CD4-positive, alpha-beta memory T cell (primary cell): ENCODE measurements at places on chromosomes 2 and 18.

GRCh38 chr2:158999458-158999857 lies 31.0 kb downstream of the TANC1 start:
- no peaks in the 10 kb centered on the region for H3K27me3 ChIP-seq
- no peak for DNase-seq
- no peak overlapping the region for H3K4me3 ChIP-seq
- no peak overlapping the region for H3K27ac ChIP-seq
- no peaks in the 10 kb centered on the region for H3K36me3 ChIP-seq

DNA sequence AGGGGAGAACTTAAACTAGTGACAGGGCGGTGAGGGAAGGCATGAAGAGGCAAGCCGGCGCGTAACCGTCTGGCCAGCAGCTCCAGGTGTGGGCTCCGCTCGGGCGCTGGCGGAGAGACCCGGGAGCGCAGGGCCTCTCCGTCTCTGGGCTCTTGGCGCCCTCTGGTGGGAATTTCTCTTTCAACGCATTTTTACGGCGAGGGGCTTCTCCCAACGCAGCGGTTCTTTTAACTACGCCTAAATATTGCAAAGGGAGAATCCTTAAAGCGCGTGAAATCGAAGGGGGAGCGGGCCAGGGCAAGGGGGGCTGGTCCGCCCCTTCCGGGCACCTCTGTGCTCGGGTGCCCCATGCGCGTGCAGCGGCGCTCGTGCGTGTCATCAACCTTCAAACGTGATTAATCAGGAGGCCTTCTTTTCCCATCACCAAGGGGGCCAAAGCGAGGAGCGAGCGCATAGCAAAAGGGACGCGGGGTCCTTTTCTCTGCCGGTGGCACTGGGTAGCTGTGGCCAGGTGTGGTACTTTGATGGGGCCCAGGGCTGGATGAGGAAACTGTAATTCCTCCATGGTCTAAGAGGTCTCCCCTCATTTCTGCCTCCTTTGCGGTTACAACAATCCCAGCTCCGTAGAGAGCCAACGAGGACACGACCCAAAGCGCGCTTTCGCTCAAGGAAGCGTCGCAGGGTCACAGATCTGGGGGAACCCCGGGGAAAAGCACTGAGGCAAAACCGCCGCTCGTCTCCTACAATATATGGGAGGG lies 762 bp upstream of the GAD1 start:
- DNase-seq = peak; percentile 65
- H3K4me3 ChIP-seq = peak overlapping the region; percentile 44
- H3K27me3 ChIP-seq = peaks cover 64% of the 10 kb centered on the region
- no peak overlapping the region for H3K27ac ChIP-seq

- no peaks in the 10 kb centered on the region for H3K27me3 ChIP-seq
- DNase-seq = no peak
- H3K27ac ChIP-seq = no peak overlapping the region
- H3K4me3 ChIP-seq = no peak overlapping the region
- no peaks in the 10 kb centered on the region for H3K36me3 ChIP-seq
Measured at GRCh38 chr2:41446266-41446665, 601.6 kb upstream of the PKDCC start.

- no peak overlapping the region for H3K27ac ChIP-seq
- DNase-seq = no peak
- no peak overlapping the region for H3K4me3 ChIP-seq
Measured at GRCh38 chr2:7593360-7593759, 676.1 kb downstream of the RNF144A start.

DNA sequence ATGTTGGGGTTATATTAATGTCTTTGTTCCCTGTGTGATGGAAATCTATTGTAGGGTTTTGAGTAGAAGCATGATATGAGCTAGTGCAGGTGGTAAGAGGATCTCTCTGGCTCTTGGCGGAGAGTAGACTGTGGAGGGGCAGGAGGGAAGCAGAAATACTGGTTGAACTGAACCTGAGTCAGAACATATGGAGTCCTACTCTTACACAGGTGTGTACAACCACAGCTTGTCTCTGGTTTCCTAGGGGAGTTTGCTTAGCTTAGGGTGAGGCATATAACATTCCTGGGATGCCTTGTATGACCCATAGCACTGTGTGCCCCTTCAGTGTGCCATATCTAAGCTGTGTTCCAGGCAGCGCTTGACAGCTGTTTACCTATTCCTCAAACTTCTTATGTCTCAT lies 97.3 kb upstream of the GCFC2 start:
- no peaks in the 10 kb centered on the region for H3K36me3 ChIP-seq
- H3K4me1 ChIP-seq = no peaks in the 10 kb centered on the region
- no peak overlapping the region for H3K27ac ChIP-seq
- no peak for DNase-seq
- H3K4me3 ChIP-seq = no peak overlapping the region
- H3K27me3 ChIP-seq = no peaks in the 10 kb centered on the region

- H3K27ac ChIP-seq = no peak overlapping the region
- no peak overlapping the region for H3K4me3 ChIP-seq
- no peaks in the 10 kb centered on the region for H3K4me1 ChIP-seq
- DNase-seq = no peak
- H3K27me3 ChIP-seq = no peaks in the 10 kb centered on the region
Measured at GRCh38 chr18:64103986-64104385, 44.9 kb downstream of the LINC00305 start.

DNA sequence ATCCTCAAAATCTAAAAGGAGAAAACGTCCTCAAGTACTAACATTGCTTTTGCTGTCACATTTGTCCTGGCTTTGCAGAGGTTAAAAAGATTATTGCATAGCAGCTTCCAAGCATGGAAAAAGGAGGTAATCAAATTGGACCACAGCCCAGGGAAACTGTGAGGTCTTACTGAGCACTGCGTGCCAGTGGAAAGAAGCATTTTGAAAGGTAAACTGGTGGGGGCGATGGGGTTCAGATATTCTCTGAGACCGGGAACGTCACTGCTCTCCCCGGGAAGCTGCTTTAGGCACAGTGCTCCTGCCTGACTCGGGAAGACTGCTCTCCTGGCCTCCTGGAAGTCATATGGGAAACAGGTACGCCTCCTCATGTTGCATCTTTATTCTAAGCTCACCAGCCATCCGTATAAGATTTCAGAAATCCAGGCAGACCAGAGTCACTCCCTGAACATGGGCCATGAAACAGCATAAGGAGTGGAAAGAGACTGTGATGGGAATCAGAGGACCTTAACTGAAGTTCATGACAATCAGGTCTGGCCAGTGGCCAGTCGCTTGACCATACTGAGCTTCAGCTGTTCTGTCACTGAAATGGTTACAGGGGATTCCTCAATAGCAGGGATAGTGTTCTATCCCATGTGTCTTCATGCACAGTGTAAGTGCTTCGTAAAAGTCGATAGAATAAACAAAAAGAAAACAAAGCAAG lies 284.1 kb downstream of the TRIB2 start:
- no peak for DNase-seq
- H3K27ac ChIP-seq = no peak overlapping the region
- peaks cover 3% of the 10 kb centered on the region for H3K4me1 ChIP-seq
- H3K36me3 ChIP-seq = no peaks in the 10 kb centered on the region
- no peaks in the 10 kb centered on the region for H3K27me3 ChIP-seq

GRCh38 chr18:36471393-36471792 lies 173.9 kb downstream of the FHOD3 start:
- no peak overlapping the region for H3K4me3 ChIP-seq
- DNase-seq = no peak
- no peaks in the 10 kb centered on the region for H3K27me3 ChIP-seq
- H3K36me3 ChIP-seq = no peaks in the 10 kb centered on the region
- H3K4me1 ChIP-seq = no peaks in the 10 kb centered on the region

DNA sequence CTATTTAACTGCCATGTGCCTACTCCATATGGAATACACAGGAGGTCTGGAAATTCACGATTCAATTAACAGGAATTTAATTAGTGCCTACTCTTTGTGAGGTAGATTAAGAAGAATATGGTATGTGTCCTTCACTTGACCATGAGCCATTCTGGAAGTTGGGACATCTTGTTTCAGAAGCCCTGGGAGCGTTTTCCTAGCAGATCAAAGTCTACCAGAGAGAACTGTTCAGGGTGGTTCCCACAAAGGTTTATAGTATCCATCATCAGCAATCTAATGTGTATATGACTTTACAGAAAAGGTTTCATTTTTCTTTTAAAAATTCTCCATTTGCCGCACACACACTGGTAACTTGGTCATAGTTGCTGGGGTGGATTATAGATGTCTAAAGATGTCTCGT lies 159.1 kb downstream of the LRRTM1 start:
- H3K27ac ChIP-seq = no peak overlapping the region
- no peak overlapping the region for H3K4me3 ChIP-seq
- DNase-seq = no peak

GRCh38 chr2:233853883-233854240 lies 473 bp downstream of the HJURP start:
- H3K4me1 ChIP-seq = peaks cover 26% of the 10 kb centered on the region
- no peaks in the 10 kb centered on the region for H3K36me3 ChIP-seq
- H3K27ac ChIP-seq = no peak overlapping the region
- H3K27me3 ChIP-seq = no peaks in the 10 kb centered on the region

DNA sequence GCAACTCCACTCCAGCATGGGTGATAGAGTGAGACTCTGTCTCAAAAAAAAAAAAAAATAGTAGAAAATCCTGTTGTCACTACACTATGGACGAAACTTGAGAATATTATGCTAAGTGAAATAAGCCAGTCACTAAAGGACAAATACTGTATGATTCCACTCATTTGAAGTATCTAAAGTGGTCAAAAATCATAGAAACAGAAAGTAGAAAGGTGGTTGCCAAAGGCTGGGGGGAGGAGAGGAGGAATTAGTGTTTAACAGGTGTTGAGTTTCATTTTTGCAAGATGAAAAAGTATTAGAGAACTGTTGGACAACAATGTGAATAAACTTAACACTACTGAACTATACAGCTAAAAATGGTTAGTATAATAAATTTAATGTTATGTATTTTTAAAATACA lies 18.8 kb upstream of the RMP24 start:
- no peak overlapping the region for H3K4me3 ChIP-seq
- no peaks in the 10 kb centered on the region for H3K27me3 ChIP-seq
- H3K36me3 ChIP-seq = no peaks in the 10 kb centered on the region
- no peak for DNase-seq
- peaks cover 7% of the 10 kb centered on the region for H3K4me1 ChIP-seq

DNA sequence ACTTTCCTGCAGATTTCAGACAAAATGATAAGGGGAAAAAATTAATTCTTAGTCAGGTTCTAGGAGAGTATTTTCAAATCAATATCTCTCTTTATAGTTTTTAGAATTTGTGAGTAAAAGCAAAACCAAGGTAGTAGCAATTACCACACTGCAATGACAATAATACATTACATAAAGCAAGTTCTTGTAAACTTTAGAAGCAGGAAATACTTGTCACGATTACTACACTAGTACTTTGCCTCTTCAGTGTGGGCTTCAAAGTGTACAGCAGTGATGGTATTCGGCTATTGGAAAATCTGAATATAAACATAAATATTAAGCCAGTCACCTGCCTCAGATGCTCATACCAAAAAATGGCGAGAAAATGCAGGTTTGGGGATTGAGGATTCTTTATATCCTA lies 81.0 kb downstream of the ALPK2 start:
- no peak overlapping the region for H3K27ac ChIP-seq
- peaks cover 17% of the 10 kb centered on the region for H3K4me1 ChIP-seq
- no peaks in the 10 kb centered on the region for H3K27me3 ChIP-seq
- H3K4me3 ChIP-seq = no peak overlapping the region

- no peak overlapping the region for H3K4me3 ChIP-seq
- no peak for DNase-seq
- no peaks in the 10 kb centered on the region for H3K4me1 ChIP-seq
- H3K27ac ChIP-seq = no peak overlapping the region
- no peaks in the 10 kb centered on the region for H3K27me3 ChIP-seq
Measured at GRCh38 chr2:107281637-107282036, 395.7 kb upstream of the ST6GAL2 start.

DNA sequence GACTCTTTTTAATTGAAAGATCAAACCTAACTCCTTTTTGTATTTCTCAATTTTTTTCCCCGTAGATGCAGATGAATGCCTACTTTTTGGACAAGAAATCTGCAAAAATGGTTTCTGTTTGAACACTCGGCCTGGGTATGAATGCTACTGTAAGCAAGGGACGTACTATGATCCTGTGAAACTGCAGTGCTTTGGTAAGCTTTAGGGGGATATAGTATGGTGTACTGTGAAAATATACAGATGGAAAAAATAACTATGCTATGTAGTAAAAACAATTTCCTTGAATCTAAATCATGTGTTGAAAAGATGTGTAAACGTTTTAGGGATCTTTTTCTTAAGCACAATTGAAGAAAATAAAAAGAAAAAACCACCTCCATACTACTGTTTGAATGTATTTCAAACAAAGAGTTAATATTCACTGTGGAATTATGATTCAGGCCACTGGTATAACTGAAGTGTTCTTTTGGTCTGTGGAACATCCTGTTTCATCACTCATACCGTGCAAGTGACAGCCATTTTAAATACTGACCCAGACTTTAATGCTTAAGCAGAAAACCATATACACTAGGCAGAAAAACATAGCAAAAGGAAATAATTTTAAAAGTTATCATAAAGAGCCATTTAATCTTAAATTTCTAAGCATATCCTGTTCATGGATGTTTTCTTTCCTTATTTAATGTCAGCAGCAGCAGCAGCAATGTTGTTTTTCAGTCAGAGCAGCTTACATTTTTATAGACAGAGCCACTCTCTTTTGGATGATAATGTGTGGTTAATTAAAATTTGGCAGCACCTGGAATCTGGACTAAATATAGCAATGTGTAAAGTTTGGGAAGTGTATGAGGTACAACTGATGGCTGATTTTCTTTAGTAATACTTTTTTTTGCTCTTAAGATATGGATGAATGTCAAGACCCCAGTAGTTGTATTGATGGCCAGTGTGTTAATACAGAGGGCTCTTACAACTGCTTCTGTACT lies 112.8 kb upstream of the RASGRP3 start:
- H3K36me3 ChIP-seq = no peaks in the 10 kb centered on the region
- H3K4me1 ChIP-seq = no peaks in the 10 kb centered on the region
- no peak overlapping the region for H3K4me3 ChIP-seq

DNA sequence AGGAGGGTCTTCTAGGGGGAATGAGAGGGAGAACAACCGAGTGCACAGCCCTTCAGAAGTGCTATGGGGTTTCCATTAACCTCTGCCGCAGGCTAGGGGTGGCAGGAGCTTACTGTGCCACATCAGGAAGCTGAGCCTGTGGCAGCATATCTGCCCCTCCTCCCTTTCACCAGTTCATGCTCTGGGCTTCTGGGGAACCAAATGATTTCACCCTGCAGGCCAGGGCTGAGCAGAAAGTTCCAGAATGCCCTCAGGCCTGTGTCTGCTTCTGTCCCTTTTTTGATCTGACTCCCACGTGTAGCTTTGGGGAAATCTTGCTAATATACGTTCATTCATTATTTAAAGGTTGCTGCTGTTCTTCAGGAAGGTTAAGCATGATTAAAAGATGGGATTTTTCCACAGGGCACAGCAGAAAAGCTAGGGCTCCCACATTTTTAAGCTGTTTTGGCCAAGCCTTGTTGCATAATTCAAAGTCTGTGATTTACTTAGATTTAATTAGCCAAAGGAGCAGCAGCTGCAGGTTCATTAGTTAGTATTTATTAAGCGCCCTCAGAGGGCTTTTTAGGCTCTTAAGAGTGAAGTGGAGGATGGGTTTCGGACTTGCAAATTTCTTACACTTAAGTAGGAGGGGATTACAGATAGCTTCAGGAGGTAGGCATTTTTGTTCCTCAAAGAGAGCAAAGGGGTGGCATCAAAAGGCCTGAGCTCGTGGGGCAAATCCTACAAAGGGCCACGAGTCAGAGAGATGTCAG lies 10.2 kb downstream of the TMEM247 start:
- no peak overlapping the region for H3K27ac ChIP-seq
- H3K4me3 ChIP-seq = no peak overlapping the region
- no peak for DNase-seq
- H3K36me3 ChIP-seq = no peaks in the 10 kb centered on the region
- no peaks in the 10 kb centered on the region for H3K27me3 ChIP-seq
